ENCODE measurements at places on chromosomes 6 and 20. TPM values are rescaled to one million over a fixed set of nuclear protein-coding genes. Genes with fewer than 3 reads are reported as not detected.

TRIM15 gene
- total RNA-seq, result not detected

ZNF318 gene
- 11.7 TPM for total RNA-seq

- no peak for ATAC-seq
Observed at GRCh38 chr6:86526238-86526637, 411.1 kb upstream of the HTR1E start.

- ATAC-seq, result no peak
Observed at GRCh38 chr6:53391170-53391569, 42.4 kb upstream of the ELOVL5 start.

GRCh38 chr6:155889410-155889809, 433.8 kb upstream of the NOX3 start:
- ATAC-seq, result no peak

DNA sequence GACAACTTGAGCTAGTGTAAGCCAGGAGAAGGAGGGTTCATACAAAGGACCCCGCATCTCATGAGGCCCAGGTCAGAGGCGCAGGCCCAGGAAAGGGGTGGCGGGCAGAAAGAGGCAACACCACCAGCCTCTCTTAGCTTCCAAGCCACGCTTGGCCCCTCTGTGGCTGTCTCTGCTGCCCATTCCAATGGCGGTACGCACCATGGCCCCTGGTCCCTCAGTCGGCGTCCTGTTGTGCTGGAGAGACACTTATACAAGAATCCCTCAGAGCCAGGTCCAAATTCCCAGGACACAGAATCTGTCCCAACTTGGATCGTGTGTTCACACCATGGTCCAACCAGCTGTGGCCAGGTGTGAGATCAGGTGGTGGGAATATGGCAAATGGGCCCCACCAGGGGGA, 127.0 kb upstream of the CDH4 start:
- no peak for ATAC-seq

Data from gastroesophageal sphincter (tissue), 4 donors.